ENCODE measurements at places on chromosomes 11 and 22. TPM values are rescaled to one million over a fixed set of nuclear protein-coding genes. Genes with fewer than 3 reads are reported as not detected.

The TCN1 gene
- not detected for polyA plus RNA-seq

The B3GAT1 gene
- polyA plus RNA-seq: 0.11 TPM

The GLYATL1 gene
- polyA plus RNA-seq: not detected

The OR8G5 gene
- not detected for polyA plus RNA-seq

The CEND1 gene
- polyA plus RNA-seq: 0.07 TPM

The TBX1 gene
- 1.2 TPM for polyA plus RNA-seq

The TSPAN32 gene
- not detected for polyA plus RNA-seq

The APOA1 gene
- 42.8 TPM for polyA plus RNA-seq

The GLYATL2 gene
- polyA plus RNA-seq: not detected

The ANO5 gene
- polyA plus RNA-seq: 2.4 TPM

The FAM180B gene
- 0.62 TPM for polyA plus RNA-seq

The GP1BB gene
- polyA plus RNA-seq: not detected

The PHF21B gene
- polyA plus RNA-seq: 0.95 TPM

The TRPC6 gene
- 3.2 TPM for polyA plus RNA-seq

The SMTNL1 gene
- polyA plus RNA-seq: not detected

The OR51I1 gene
- polyA plus RNA-seq: not detected

The ZNF215 gene
- polyA plus RNA-seq: 0.42 TPM

The RGL4 gene
- polyA plus RNA-seq: 0.31 TPM

The FOLR1 gene
- 0.31 TPM for polyA plus RNA-seq

The ROBO3 gene
- 15.2 TPM for polyA plus RNA-seq
